ENCODE measurements at places on chromosomes 5 and 9. TPM values are rescaled to one million over a fixed set of nuclear protein-coding genes. Genes with fewer than 3 reads are reported as not detected.

GRCh38 chr5:10452768-10453331, 11.2 kb downstream of the ROPN1L start:
- H3K36me3 ChIP-seq: no peaks in the 10 kb centered on the region
- no peaks in the 10 kb centered on the region for H3K4me1 ChIP-seq
- H3K27me3 ChIP-seq: no peaks in the 10 kb centered on the region
- no peak overlapping the region for H3K27ac ChIP-seq
- H3K4me3 ChIP-seq: no peak overlapping the region

DNA sequence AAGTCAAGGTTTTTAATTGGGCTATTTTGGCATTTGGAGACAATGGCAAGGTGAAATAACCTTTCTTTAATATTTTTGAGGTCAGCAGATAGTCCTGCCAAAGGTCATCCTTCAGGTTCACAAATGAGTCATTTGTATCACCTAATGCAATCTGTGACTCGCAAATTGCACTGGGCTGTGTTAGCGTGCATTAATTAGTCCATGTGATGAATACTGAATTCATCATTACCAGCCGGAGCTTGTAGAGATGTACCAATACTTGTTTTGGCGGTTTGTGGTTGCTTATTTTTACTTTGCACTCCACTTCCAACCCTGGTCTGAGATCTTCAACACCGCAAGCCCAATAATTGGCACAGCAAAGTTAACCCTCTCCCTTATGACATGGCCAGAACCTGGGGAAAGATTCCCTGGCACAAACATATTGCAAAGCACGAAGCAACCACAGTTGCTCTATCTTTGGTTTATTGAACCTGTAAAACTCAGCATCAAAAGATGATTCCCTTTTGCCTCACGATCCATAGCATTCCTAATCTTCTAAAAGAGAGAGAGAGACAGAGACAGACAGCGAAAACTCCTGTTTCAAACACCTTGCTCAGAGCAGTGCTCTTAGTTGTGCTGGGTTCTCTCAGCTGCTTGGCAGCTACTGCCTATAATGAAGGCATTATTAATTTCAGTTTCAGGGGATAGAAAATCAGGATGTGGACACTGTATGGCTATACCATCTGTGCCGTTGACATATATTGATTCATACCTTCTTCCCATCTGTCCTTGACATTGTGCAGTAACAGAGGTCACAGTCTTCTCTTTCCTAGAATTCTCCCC, 178.1 kb downstream of the EBF1 start:
- H3K27me3 ChIP-seq: no peaks in the 10 kb centered on the region
- H3K36me3 ChIP-seq: no peaks in the 10 kb centered on the region
- no peak overlapping the region for H3K27ac ChIP-seq
- DNase-seq: no peak
- H3K4me3 ChIP-seq: no peak overlapping the region
- no peaks in the 10 kb centered on the region for H3K4me1 ChIP-seq

Gene ANKRD31
- total RNA-seq: 0.08 TPM

- H3K4me1 ChIP-seq: no peaks in the 10 kb centered on the region
- H3K4me3 ChIP-seq: no peak overlapping the region
- no peaks in the 10 kb centered on the region for H3K27me3 ChIP-seq
- no peak overlapping the region for H3K27ac ChIP-seq
These were observed 188.3 kb downstream of the GADD45G start for GRCh38 chr9:89793124-89793495.

DNA sequence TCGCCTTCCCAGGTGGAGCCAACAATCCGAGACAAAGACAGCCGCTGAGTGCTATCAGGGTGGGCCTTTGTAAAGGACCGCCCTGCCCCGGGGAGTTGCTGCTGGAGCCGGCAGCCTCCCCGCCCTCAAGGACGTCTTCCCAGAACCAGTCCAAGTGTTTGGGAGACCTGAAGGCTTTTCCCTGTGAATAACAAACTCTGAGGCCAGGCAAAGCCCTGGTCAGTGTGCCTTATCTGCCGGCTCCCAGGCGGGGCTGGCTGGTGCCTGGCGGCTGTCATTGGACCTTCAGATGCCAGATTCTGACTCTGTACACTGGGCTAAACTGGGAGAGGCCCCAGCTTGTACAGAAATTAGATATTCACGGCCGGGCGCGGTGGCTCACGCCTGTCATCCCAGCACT, 2.1 kb downstream of the SLC9A3 start:
- peaks cover 9% of the 10 kb centered on the region for H3K27me3 ChIP-seq
- no peaks in the 10 kb centered on the region for H3K36me3 ChIP-seq
- DNase-seq: no peak
- H3K4me1 ChIP-seq: peaks cover 14% of the 10 kb centered on the region

DNA sequence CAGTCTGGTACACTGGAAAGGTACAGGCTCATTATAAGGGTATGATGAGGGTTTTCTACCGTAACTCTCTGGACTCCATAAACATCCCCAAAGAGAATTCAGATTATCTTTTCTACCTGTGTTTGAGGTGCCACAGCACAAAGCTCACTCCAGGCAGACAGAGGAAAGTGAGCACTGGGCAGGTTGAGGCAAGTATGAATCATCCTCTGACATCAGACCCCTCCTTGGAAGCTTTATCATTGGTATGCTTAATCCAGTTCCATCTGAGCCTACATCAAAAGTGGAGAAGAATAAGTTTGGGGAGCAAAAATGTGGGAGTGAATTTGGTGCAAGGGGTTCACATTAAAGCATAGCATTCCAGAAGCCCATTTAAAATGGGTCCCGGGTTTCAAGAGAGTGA, 21.7 kb downstream of the C9orf152 start:
- DNase-seq: no peak
- H3K36me3 ChIP-seq: no peaks in the 10 kb centered on the region
- H3K27ac ChIP-seq: no peak overlapping the region
- H3K27me3 ChIP-seq: no peaks in the 10 kb centered on the region

GRCh38 chr5:122738088-122738487, 36.8 kb upstream of the SNX2 start:
- H3K4me1 ChIP-seq: no peaks in the 10 kb centered on the region
- no peaks in the 10 kb centered on the region for H3K27me3 ChIP-seq
- no peak for DNase-seq
- H3K36me3 ChIP-seq: no peaks in the 10 kb centered on the region
- no peak overlapping the region for H3K27ac ChIP-seq
- H3K4me3 ChIP-seq: no peak overlapping the region

GRCh38 chr5:59007460-59008063, 424.7 kb downstream of the RAB3C start:
- no peaks in the 10 kb centered on the region for H3K36me3 ChIP-seq
- no peak for DNase-seq
- H3K27me3 ChIP-seq: no peaks in the 10 kb centered on the region
- no peak overlapping the region for H3K4me3 ChIP-seq
- no peak overlapping the region for H3K27ac ChIP-seq

DNA sequence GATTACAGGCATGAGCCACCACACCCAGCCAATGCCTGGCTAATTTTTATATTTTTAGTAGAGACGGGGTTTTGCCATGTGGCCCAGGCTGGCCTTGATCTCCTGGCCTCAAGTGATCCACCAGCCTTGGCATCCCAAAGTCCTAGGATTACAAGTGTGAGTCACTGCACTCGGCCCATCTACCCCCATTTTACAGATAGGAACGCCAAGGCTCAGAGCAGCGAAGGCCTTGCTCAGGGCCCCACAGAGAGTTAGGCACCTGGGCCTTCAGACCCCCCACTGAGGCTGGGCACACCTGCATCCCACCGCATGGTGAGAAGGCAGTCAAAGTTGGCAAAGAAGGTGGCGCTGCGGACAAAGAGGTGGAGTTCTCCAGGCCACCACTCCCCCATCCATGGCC, 143.1 kb downstream of the GAPVD1 start:
- DNase-seq: no peak
- H3K27ac ChIP-seq: no peak overlapping the region
- no peaks in the 10 kb centered on the region for H3K27me3 ChIP-seq
- no peaks in the 10 kb centered on the region for H3K36me3 ChIP-seq

- DNase-seq: no peak
- H3K4me1 ChIP-seq: peaks cover 13% of the 10 kb centered on the region
- H3K4me3 ChIP-seq: peak overlapping the region; percentile 86
- H3K36me3 ChIP-seq: no peaks in the 10 kb centered on the region
These were observed 812 bp downstream of the CETN3 start for GRCh38 chr5:90408571-90409317.

DNA sequence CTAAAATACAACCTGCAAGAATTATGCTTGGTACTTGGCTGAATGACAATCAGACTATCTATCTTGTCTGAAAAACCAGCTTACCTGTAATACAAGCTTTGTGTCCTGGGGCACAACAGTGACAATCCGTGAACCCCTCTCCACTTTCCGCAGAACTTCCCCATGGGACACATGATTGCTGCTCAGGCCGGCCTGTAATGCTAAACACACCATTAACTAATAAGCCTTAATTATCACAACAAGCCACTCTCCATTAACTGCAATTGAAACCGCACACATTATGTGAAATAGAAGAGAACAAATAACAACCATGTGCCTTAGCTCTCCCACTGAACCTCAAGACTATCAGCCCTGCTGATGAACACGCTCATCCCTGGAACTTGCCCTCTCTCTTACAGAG, 33.7 kb downstream of the ELP1 start:
- H3K27me3 ChIP-seq: no peaks in the 10 kb centered on the region
- peaks cover 88% of the 10 kb centered on the region for H3K36me3 ChIP-seq
- H3K4me3 ChIP-seq: no peak overlapping the region
- DNase-seq: no peak

DNA sequence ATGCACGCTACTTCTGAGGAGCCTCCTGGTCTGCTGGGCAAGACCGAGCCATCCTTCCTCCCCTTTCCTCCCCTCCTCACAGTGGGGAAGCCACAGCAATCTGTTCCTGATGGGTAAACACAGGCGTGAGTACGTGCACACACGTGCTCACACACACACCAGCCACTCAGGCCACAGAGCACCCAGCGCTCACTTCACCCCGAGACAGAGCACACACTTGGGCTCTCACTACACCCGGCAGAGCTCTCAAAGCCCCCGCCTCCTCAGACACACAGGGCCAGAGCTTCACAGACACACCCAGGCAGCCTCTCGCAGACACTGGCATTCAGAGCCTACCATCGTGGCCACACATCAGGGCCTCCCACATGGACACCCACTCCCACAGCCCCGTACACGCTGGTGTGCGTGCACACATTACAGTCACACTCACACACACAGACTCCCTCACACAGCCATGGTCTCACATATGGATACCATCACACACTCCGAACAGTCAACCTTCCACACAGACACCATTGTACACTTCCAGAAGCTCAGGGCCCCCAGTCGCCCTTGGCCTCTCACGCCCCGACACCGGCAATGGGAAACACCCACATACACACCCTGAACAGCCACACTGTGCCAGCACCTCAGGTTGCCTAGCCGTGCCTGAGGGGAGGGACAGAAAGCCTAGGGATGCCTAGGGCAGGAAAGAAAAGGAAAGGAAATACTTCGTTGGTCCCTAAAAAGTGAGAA, 13.5 kb downstream of the CNTFR start:
- H3K27me3 ChIP-seq: no peaks in the 10 kb centered on the region
- no peak for DNase-seq
- H3K4me1 ChIP-seq: no peaks in the 10 kb centered on the region

DNA sequence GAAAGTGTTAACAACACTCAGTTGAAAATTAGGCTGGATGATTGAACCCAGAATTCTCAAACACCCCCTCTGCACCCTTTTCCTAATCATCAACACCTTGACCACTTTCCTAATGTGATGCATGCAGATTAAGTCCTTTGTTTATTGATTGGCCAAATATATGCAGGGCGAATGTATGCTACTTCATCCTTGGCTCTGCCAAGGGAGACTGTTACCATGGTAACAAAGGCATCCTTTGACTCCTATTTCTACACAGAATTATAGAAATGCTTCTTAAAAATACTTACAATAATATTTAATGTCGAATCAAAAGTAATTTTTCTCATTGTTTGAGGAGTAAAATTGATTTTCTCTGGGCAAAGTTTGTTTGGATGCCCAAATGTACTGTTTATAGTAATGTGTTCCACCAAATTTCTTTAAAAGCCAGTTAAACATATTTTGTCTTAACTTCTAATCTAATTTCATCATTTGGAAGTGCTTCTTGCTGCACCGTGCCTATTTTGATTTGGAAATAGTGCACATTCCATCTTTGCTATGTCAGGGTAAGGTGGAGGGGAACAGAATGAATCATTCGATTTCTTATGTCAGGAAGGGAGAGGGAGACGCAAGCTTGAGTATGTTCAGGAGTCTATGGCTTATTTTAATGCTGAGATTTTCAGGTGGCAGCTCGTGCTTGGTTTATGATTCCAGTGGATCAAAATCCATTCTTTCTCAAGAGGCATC, 1384.3 kb upstream of the WWC1 start:
- DNase-seq: no peak
- H3K4me1 ChIP-seq: no peaks in the 10 kb centered on the region

DNA sequence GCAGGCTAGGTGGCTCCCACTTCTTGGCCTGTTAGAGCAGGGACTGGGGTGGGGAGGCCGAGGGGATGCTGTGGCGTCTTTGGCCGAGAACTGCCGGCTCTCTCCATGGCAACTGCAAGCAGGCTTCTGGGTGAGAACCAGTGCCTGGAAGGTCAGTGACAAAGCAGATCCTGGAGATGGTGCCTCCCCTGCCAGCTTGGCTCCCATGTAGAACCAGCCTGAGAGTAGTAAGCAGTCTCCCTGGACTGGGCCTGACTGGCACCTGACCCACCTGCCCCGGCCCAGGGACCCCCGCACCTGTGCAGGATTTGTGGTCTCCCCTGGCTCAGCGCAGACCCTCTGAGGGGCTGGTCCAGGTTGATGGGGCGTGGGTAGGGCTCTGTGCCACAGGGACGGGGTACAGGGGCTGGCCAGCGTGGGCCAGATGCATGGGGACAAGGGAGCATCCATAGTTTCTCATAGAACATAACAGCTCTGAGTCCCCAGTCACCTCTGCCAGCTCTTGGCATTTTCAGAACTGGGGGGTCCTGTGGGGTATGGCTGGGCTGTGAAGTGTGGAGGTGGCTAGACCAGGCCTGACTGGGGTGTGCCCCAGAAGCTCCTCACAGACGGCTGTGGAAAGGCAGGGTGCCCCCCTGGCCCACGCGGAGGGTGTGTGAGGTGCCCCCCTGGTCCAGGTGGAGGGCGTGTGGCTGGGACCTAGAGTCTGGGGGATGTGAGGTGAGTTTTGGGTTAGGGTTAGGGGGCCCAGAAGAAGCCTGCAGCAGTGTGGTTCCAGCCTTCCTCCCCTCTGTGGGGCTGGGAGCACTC, 22.2 kb downstream of the CACNA1B start:
- no peak overlapping the region for H3K27ac ChIP-seq
- DNase-seq: no peak
- no peaks in the 10 kb centered on the region for H3K27me3 ChIP-seq
- no peaks in the 10 kb centered on the region for H3K36me3 ChIP-seq
- H3K4me3 ChIP-seq: no peak overlapping the region
- H3K4me1 ChIP-seq: no peaks in the 10 kb centered on the region

Gene PCDHGA4
- total RNA-seq: 5.7 TPM

DNA sequence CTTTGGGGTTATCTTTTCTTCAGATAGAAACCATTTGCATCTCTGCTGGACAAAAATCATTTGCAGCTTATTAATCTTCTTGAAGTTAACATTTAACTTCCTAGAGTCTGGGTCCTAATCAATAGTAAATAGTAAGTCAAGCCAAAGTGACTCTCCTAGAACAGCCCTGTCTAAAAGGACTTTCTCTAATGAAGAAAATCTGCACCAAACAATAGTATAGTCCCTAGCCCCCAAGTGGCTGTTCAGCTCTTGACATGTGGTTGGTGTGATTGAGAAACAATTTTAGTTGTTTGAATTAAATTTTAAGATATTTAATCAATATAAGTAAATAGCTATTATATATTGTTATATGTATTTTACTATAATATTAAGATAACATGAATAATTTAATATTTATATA, 64.6 kb upstream of the SHB start:
- no peaks in the 10 kb centered on the region for H3K36me3 ChIP-seq
- no peak overlapping the region for H3K27ac ChIP-seq
- H3K4me1 ChIP-seq: no peaks in the 10 kb centered on the region
- no peak for DNase-seq
- H3K4me3 ChIP-seq: no peak overlapping the region
- no peaks in the 10 kb centered on the region for H3K27me3 ChIP-seq

All from right atrium auricular region (tissue), 2 donors.